Activated naive CD4-positive, alpha-beta T cell (primary cell): ENCODE measurements at places on chromosomes 13 and 19.
A peak's percentile ranks its signal among the peaks of the same experiment; 100 is the strongest.

DNA sequence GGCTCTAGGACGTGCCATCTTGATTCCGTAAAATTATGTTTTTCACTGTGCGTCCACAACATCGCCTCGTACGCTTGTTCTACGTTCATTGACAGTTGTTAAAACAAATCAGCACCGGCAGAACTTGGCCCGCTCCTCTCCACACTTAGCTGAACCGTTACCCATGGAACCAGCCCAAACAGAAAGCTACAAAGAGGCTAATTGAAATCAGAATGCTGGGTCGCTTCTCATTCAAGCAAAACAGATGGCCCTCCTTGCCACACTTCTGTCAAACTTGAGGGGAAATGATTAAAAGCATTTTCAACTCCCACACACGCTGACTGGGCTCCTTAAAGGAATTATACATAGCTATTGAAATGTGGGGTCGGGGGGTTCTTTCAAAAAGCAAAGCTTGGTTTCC, 71.6 kb downstream of the TM9SF2 start:
- DNase-seq, result no peak

- no peak for DNase-seq
These were observed 202.2 kb upstream of the STARD13 start for GRCh38 chr13:33487575-33488243.

- DNase-seq, result no peak
These were observed 12.1 kb downstream of the KDM4B start for GRCh38 chr19:4980838-4981680.

DNA sequence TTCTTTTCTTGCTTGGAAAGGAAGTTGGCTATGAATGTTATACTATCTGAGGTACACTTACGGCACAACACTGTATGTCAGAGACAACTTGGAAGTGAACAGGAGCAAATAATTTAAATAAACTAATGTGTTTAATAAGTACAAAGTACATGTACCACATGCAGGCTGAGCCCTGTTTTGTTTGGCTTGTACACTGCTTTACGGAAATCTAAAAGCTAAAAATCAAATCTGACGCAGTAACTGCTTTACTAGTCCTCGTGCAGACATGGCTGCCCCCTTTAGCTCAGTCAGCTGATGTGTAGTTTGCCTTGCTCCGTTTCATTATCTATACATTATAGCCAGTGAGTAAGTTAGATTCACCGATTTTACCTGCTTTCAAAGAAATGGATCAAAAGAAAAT, 36.5 kb downstream of the TDRD3 start:
- DNase-seq, result no peak

GRCh38 chr13:94157705-94158218, 321.7 kb downstream of the DCT start:
- DNase-seq, result no peak

- no peak for DNase-seq
These were observed 157.6 kb upstream of the OBI1 start for GRCh38 chr13:78816592-78816991.

DNA sequence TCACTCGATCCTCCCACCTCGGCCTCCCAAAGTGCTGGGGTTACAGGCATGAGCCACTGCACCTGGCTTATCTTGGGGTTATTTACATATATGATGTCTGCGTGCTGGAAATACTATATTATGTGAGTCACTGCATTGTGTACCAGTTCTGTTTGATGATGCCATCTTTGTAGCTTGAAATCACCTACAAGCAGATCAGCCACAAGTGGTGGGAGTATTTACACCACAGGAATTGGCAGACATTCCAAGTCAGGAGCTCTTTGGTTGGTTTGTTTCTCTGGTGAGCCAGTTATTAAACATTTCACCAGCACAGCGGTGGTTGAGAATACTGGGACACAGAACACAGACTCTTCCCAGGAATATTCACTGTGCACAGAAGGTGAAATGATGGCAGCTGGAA, 4.5 kb upstream of the TIMM44 start:
- DNase-seq, result no peak

GRCh38 chr19:11759805-11760204, 7.0 kb upstream of the ZNF441 start:
- no peak for DNase-seq

GRCh38 chr13:97559981-97560380, 126.0 kb downstream of the RAP2A start:
- no peak for DNase-seq

GRCh38 chr13:110014719-110015118, 228.3 kb upstream of the IRS2 start:
- no peak for DNase-seq

DNA sequence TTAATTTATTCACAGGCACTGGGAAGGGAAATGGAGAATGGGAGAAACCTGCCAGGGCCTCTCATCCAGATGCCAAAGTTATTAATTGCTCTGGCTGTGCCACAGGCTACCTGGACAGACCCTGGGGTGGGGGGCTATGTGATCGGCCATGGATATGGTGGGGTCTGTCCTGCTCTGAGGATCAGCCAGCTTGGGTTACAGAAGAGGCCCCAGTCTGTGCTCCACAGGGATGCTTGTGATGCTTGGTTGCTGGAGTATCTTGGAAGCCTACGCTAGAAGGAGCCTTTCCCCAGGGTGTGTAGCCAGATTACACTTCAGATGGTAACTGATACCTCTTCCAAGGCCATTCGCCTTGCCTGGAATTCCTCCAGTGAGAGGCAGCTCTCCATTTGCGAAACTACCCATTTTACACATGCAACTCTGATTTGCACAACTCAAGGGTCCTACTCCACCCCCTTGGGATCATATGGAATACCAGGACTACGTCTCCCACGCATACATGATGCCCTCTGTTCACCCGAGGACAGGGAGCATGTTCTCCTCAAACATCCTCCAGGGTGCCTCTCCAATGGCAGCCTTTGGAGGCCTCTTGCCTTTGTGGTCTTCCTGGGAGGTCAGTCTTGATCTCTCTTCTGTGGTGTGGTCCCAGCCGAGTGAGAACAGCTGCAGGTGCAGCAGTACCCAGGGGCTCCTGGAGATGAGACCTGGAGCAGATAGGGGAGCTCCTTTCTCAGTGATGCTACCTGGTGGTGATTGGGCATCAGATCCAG, 186.6 kb upstream of the TSHZ3 start:
- no peak for DNase-seq

DNA sequence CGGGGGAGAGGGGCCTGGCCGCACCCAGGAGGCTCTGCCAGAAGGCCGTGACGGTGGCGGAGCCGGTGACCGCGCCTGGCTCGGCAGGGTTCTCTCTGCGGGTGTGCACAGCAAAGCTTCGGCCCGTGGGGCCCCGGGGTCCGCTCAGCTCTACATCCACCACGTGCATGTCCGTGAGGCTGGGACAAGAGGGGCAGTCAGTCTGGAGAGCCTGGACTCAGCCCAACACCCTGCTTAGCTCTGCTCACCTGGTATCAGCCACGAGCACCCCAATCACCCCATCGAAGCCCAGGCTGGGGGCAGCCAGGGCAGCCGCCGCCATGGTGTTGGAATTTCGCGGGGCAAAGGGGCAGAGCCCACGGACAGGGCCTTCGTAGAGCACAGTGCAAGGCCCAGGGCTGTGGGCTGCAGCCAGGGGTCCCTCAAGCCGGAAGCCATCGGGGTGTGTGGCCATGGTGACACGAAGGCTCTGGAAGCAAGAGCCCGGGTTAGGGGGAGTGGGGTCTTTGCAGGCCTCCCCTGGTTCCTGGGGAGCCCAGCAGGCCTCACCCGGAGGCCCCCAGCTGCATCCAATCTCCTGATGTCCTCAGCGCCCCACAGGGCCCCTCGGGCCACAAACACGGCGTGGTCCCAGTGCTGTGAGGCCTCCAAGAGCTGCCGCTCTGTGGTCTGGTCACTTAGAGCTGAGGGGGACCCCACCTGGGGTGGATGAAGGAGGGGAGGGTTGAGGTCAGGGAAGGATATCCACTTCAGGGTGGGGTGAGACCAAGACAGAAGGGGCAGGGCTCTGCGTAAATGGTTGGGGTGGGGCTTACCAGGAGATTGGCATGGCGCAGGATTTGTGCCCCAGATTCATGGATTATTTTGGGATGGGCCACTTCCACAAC, 1.4 kb downstream of the ASPDH start:
- no peak for DNase-seq

- peak; percentile 98 for DNase-seq
These were observed 720 bp upstream of the HNRNPL start for GRCh38 chr19:38850436-38850975.

DNA sequence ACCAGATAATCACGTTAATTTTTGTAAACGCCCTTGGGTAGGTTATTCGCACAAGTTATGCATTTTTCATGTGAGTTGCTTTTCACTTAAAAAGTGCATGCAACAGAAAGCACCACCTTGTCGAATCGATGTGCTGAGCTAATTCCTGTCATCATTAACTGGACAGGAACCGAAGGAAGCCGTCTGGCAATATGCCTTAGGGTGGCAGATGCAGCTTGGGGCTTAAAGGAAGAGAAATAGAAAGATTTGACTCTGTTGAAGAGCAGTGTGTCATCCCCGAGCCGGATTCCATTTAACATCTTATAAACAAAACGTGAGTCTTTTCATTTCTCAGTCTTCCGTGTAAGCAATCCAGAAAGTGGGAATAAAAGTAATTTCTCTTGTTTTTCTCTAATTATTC, 70.0 kb downstream of the ATP11A start:
- no peak for DNase-seq

GRCh38 chr13:42746866-42747265, 34.5 kb upstream of the FAM216B start:
- DNase-seq, result no peak

DNA sequence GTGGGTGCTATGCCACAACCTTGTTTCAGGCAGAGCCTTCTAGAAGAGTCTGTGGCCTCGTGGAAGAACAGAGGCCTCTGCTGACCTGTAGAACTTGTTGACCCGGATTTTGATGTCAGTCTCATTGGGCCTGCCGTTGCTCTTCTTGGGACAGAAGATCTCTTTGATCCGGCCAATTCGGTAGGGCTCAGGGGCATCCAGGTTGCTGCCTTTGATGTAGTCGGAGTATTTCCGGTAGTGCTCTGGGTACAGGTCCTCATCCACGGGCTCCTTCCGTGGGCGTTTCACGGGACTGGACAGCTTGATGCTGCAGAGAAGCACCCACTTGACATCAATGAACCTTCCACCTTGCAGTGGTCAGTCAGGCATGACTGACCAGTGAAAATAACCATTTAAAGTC, 24.0 kb upstream of the EIF3G start:
- DNase-seq, result no peak
